ENCODE measurements at places on chromosomes 2 and 18.
A peak's percentile ranks its signal among the peaks of the same experiment; 100 is the strongest.

DNA sequence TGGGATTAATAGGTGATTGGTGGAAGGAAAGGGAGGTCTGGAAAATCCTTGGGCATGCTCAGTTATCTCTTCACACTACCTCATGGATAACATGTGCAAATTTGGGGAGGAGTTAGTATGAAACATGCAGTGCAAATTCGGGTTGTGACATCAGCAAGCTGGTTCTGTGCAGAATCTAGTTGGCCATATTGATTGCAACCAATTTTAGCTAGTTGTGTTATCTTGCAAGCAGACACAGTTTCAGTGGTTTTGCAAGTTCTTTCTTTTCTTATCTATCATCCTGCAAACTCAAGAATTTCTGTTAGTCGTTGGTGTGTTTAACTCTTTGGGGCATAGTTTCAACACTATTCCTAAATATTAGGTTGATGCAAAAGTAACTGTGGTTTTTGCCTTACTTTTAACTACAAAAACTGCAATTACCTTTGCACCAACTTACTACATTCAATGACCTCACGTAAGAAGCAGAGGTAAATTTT is 135.4 kb downstream of the PTH2R start:
- DNase-seq = no peak

DNA sequence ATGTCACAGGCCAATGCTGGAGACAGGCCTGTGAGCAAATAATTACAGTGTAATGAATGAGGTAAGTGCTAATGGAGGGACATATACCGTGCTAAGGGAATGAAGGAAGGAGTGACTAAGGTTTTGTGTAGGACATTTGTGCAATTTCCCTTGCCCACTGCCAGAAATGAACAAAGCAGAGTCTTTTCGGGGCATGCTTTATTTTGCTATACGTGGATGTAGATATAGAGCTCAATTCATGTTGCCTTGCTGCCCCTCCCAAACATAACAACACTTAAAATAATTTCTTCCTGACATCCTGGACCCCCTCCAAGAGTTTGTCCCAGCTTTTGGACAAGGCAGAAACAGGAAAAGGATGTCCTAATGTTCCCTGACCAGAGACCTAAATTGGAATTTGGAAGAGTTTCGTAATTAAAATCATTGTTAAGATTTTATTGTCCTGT is 23.7 kb upstream of the CD28 start:
- no peak for DNase-seq

GRCh38 chr2:180675170-180675569 is 305.2 kb upstream of the UBE2E3 start:
- no peak for DNase-seq

DNA sequence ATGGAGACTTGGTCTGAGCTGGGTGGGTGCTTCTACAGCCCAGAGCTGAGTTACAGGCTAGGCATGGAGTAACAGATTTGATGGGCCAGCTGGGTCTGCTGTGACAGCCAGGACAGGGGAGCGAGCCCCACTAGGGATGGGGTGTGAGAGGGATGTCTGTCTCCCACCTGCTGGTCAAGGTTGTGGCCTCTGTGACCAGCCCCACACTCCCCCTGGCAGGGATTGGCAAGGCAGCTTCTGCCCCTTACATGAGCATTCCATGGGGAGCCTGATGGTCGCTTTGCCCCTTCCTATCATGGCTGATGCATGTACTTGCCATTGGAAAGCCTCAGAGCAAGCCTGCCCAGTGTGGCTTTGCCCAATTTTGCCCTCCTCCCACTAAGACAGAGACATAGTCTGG is 162.0 kb upstream of the FIGN start:
- DNase-seq = no peak

DNA sequence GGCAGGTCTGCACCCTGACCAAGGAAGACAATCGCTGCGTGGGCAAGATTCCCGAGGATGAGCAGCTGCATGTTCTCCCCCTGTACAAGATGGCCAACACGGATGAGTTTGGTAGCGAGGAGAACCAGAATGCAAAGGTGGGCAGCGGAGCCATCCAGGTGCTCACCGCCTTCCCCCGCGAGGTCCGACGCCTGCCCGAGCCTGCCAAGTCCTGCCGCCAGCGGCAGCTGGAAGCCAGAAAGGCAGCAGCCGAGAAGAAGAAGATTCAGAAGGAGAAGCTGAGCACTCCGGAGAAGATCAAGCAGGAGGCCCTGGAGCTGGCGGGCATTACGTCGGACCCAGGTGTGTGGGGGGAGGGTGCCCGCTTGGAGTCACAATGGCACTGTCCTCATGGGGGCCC is 48.4 kb downstream of the BOLA3 start:
- DNase-seq = no peak

GRCh38 chr2:239889641-239890121 is 135.5 kb downstream of the NDUFA10 start:
- no peak for DNase-seq

DNA sequence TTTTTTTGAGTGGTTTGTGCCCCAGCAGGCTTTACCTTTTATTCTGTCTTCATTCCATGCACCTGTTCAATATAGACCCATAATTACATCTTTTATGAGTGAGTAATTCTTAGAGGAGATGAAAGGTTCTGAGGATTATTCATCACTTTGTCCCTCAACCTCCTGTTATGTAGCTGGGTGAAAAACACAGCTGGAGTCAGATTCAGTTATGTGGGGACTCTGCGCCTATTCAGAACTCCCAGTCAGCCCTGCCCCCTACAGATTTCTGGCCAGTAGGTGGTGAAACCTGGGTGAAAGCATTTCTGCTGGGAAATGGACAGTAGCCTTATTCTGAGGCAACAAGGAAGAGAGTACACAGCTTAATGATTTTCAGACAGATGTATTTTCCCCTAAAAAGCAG is 107.8 kb downstream of the MGAT5 start:
- no peak for DNase-seq

- DNase-seq = no peak
Observed at GRCh38 chr2:17030047-17030446, 364.4 kb upstream of the CYRIA start.

DNA sequence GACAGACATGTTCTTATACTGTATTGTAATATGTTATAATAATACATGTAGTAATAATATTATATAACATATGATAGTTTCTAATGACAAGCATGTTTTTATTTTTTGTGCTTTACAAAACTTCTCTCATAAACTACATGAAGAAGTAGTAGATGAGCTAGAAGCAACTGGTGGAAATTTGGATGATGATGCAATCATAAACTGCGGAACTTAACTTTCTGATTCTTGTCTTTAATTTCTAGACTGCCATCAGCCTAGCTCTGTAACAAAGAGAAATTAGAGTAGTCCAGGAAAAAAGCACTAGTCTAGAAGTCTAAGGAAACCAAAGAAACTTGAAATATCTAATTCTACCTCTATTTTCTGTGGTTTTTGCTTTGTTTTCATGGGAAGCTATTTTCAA is 71.0 kb upstream of the SPATS2L start:
- DNase-seq = no peak

DNA sequence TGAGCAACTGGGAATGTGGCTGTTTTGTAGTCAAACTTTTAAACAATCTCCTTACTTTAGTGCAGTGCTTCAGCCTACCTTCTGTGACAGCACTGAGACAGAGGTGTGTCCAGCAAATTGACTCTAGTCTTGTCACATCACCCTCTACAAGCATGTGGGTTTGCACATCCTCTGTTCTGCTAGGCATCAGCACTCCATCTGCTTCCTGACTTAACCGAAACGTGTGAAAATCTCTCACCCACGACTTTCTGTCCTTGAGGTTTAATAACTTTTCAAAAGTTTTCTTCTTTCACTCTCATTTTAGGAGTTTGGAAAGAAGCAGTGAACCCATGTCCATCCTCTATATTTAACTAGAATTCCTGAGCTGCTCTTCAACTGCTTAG is 42.6 kb downstream of the TTR start:
- no peak for DNase-seq

DNA sequence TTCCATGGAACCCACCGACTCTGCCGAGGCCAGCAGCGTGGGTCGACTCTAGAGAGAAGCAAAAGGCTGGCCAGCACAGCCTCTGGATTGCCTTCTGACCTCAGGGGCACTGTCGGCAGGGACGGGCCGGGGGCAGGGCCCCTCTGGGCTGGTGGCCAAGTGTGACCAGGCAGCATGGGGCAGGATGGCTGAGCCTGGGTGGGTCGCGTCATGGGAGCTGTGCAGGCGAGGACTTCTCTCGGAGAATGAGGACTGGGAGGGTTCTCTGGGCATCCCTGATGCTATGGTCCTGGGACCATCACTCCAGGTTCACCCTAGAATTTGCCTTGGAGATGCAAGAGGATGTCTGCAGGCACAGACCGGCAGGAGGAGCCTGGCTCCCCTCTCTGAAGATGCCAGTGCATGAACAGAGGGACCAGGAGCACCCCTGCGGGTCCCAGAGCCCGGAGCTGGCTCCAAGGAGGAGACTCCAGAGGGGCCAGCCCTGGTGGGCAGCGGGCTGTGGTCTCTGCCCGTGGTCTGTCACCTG is 289.2 kb downstream of the NDUFA10 start:
- DNase-seq = no peak

DNA sequence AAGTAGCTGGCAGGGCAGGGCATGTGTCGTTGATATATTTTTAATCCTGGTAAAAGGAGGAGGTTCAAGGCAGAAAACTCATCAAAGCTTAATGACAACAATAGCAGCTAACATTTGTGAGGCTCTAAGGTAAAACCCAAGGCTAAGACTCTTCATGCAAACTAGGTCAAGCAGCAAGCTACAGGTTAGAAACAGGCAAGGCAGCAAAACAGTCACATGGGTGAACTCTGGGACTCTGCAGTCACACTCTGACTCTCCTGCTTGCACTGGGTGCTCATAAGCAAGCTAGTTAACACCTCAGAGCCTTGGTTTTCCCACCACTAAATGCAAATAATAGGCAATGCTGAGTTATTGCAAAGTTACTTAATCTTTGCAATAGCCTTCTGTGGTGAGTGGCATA is 7.9 kb downstream of the IL1RN start:
- no peak for DNase-seq

- peak; percentile 1 for DNase-seq
Observed at GRCh38 chr2:60735496-60736250, 20.4 kb upstream of the PAPOLG start.

- no peak for DNase-seq
Observed at GRCh38 chr18:3189884-3190283, 29.9 kb downstream of the MYOM1 start.

- DNase-seq = peak; percentile 92
Observed at GRCh38 chr2:218896501-218897393, 16.1 kb downstream of the WNT10A start.

DNA sequence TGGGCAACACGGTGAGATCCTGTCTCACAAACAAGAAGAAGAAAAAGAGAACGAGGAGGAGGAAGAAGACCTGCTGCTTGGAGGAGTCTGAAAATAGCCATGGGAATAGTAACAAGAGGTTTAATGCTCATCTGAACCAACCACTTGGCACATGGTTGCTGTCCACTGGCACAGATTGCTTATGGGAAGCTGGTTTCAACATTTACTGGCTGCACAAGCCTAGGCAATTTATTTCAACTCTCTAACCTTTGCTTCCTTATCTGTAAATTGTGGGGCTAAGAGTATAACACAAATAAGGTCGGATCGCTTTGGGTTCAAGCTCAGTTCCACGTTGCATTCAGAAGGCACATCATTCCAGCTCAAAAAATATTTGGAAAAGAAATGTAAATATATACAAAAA is 14.2 kb upstream of the RHOB start:
- DNase-seq = no peak

- no peak for DNase-seq
Observed at GRCh38 chr2:226839951-226840350, 4.1 kb downstream of the RHBDD1 start.

DNA sequence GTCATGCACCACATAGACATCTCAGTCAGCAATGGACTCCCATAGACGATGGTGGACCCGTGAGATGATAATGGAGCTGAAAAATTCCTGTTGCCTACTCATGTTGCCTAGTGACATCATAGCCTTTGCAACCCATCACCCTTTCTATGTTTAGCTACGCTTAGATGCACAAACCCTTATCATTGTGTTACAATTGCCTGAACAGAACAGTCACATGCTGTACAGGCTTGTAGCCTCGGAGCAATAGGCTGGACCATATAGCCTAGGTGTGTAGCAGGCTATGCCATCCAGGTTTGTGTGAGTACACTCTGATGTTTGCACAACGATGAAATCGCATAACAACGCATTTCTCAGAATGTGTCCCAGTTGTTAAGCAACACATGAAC is 221.6 kb downstream of the ALPK2 start:
- DNase-seq = no peak

- DNase-seq = no peak
Observed at GRCh38 chr18:7957297-7957696, 390.2 kb downstream of the PTPRM start.

- DNase-seq = peak; percentile 38
Observed at GRCh38 chr2:219230059-219230540, 494 bp downstream of the ANKZF1 start.

DNA sequence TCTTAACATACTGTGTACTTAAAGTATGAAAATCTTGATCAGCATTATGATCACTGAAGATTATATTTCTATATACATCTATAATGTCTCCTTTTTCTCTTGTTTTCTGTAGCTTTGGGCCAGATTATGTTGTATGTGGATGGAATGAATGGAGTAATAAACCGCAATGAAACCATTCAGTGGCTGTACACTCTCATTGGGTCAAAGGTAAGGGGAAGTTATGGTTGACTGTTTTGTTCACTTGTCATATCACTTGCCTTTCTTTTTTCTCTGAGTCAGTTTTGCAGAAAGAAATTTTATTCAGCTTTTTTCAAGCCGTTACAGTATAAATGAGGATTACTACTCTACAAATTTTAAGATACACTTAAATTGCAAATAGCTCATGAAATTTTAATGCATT is 252.5 kb downstream of the TPGS2 start:
- no peak for DNase-seq

DNA sequence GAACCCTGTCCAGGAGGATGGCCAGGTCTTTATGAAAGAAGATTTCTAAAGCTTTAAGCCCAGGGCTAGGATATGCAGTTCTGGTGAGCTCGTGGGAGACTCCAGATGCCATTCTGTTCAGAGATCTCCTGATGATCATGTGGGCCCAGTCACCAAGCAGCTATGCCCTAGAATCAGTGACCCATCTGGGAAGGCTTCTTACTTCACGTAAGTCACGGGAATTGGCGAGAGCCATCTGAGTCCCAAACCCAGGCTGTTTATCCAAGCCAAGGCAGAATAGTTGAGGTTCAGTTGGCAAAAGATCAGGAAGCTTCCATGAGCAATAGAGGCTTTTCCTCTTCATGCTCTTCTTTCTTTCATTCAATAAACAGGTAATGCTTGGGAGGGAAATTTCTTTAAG is 23.9 kb downstream of the ANTXR1 start:
- no peak for DNase-seq

DNA sequence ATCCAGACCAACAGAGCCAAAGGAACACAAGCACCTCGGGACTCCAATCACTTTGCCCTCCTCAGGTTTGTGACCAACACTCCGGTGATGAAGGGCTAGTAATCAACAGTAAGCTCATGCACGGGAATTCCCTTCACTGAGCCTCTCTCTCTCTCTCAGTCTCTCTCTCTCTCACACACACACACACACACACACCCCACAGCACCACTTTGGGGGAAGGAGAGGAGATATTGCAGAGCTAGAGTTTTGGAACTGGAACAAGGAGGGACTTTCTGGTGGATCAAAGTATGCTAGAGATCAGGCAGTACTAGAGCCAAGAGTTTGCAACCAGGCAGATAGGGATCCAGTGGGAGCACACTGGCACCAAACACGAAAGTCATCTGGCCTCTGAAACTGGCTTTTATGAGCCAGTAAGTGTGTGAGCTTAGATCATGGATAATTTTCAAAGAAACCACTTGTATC is 98.7 kb downstream of the ANKRD44 start:
- DNase-seq = no peak

Data from central memory CD4-positive, alpha-beta T cell (primary cell).